ENCODE measurements at places on chromosomes 7 and 10.

GRCh38 chr7:51301806-51302205 is 14.8 kb downstream of the COBL start:
- no peak for DNase-seq

DNA sequence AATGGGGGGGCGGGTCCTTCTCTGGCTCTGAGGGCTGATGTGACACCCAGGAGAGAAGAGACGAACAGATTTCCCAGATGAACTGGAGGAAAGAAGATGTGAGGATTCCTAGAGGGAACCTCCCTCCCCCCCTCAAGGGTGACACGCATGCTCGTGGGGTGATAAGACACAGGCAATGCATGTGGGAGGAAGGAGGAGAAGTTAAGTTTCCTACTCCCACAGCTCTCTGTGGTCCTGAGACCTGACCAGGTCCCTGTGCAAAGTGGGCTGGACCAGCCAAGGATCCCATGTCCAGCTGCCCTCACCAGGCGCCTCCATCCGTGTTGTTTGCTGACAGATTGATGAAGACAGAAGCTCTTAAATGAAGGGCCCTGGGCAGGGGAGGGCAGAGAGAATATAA is 112.6 kb downstream of the SH3PXD2A start:
- no peak for DNase-seq

- DNase-seq = no peak
These were observed 19.3 kb downstream of the FRMD4A start for GRCh38 chr10:14311206-14311957.

- no peak for DNase-seq
These were observed 167.9 kb upstream of the KIAA1217 start for GRCh38 chr10:24041034-24041433.

GRCh38 chr7:106294334-106294733 is 9.6 kb upstream of the NAMPT start:
- no peak for DNase-seq

All from stimulated activated CD8-positive, alpha-beta memory T cell treated with anti-CD3 and anti-CD28 coated beads, Interleukin-2, amount 100 ng/mL, for 48 hours (primary cell).